Lower lobe of right lung (tissue), 2 donors: ENCODE measurements at places on chromosomes 12 and 14. TPM values are rescaled to one million over a fixed set of nuclear protein-coding genes. Genes with fewer than 3 reads are reported as not detected.

Gene SERPINA12
- not detected for total RNA-seq

GRCh38 chr14:105299654-105300541, 903 bp downstream of the BRF1 start:
- H3K36me3 ChIP-seq, result no peaks in the 10 kb centered on the region
- no peaks in the 10 kb centered on the region for H3K27me3 ChIP-seq
- peak; percentile 72 for DNase-seq
- H3K27ac ChIP-seq, result peak overlapping the region; percentile 95

DNA sequence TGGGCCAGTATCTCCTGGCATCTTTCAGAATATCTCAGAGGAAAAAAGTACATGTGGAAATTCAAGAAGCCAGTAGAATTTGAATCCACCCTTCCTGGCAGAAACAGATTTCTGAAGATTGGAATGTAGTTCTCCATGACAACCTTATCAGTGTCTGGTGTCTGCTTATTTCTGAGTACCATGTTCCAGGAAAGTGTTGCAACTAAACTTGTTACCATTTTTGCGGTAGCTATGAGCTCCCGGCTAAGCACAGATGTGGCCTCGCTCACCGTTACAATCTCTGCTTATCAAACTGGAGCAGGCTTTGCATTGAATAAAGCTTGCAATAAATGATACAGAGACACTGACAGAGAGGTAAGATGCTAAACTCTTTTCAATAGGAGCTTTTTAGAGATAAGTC, 13.0 kb upstream of the ITPR2 start:
- H3K27me3 ChIP-seq, result no peaks in the 10 kb centered on the region
- H3K36me3 ChIP-seq, result no peaks in the 10 kb centered on the region

DNA sequence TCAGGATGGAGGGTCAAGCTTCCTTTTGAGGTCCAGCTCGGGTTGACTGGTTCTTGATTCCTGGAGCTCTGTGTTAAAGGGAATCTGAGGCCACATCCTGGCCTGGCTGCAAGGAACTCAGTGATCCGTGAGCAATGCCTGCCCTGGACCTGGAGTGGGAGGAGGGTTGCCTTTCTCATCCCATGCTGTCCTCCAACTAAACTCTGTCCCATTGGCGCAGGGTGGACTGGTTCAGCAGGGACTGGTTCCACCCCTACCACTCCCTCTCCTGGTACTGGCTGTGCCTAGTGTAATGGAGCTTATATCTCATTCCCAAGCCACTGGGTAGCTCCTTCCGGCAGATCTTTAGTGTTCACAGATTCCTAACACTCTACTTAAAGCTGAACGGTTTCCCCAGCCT, 3.9 kb upstream of the CMKLR1 start:
- H3K27ac ChIP-seq, result no peak overlapping the region
- DNase-seq, result no peak
- peaks cover 15% of the 10 kb centered on the region for H3K4me1 ChIP-seq
- no peaks in the 10 kb centered on the region for H3K27me3 ChIP-seq
- H3K36me3 ChIP-seq, result no peaks in the 10 kb centered on the region

Gene PSME2
- total RNA-seq, result 144 TPM

- H3K27ac ChIP-seq, result peak overlapping the region; percentile 41
- peak; percentile 69 for DNase-seq
- peaks cover 50% of the 10 kb centered on the region for H3K4me1 ChIP-seq
- peaks cover 59% of the 10 kb centered on the region for H3K36me3 ChIP-seq
- H3K27me3 ChIP-seq, result no peaks in the 10 kb centered on the region
These were observed 31.4 kb downstream of the JDP2 start for GRCh38 chr14:75459099-75459741.

Gene CD69
- 11.4 TPM for total RNA-seq

Gene DHRS4L2
- 19.4 TPM for total RNA-seq

DNA sequence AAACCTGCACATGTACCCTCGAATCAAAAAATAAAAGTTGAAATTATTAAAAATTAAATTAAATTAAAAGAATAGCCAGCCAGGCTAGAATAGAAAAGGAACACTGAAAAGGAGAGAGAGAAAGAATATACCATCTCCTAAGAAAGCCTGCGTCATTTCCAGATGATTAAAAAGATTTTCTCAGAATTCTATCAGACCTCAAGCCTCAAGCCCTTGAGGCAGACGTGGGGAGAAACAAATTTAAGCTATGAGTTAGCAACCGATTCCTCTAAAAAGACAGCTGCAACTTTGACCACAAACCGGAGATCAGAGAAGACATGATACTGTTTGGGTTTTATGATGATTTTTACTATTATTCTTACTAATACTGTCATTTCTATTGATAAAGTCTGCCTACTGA, 138.3 kb downstream of the KSR2 start:
- H3K4me1 ChIP-seq, result no peaks in the 10 kb centered on the region
- DNase-seq, result no peak
- no peaks in the 10 kb centered on the region for H3K36me3 ChIP-seq
- H3K27ac ChIP-seq, result no peak overlapping the region
- no peaks in the 10 kb centered on the region for H3K27me3 ChIP-seq

Gene ACVRL1
- 242 TPM for total RNA-seq

Gene SPSB2
- 25.5 TPM for total RNA-seq

DNA sequence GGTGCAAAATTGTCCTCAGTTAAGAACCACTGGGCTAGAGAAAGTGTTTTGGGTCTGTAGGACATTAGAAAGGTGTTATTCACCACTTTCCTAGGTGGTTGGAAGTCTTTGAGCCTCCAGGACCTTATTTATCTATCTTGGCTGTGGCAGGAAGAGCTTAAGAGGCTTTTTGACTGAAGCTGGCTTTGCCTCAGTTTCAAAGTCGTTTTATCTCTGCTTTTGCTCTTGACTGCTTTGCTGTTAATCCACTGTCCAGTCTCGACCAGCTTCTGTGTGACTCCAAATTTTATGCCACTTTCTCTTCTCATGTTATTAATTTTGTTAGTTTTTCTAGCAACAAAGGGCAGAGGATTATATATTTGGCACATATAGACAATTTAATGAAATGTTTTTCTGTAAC, 60.3 kb downstream of the PPHLN1 start:
- H3K36me3 ChIP-seq, result peaks cover 28% of the 10 kb centered on the region
- H3K4me1 ChIP-seq, result no peaks in the 10 kb centered on the region
- no peaks in the 10 kb centered on the region for H3K27me3 ChIP-seq
- no peak overlapping the region for H3K4me3 ChIP-seq

Gene LRRC10
- not detected for total RNA-seq

Gene HCAR3
- total RNA-seq, result 6.9 TPM
